ENCODE measurements at places on chromosomes 13 and 19. TPM values are rescaled to one million over a fixed set of nuclear protein-coding genes. Genes with fewer than 3 reads are reported as not detected.

- DNase-seq = no peak
Measured at GRCh38 chr13:44404261-44405132, 30.9 kb downstream of the SERP2 start.

GRCh38 chr13:51885651-51886050, 23.9 kb downstream of the CCDC70 start:
- DNase-seq = no peak

DNAJC15 gene
- total RNA-seq = 0.88 TPM

SWSAP1 gene
- 2.1 TPM for total RNA-seq
